ENCODE measurements at places on chromosomes 4 and X. TPM values are rescaled to one million over a fixed set of nuclear protein-coding genes. Genes with fewer than 3 reads are reported as not detected.

The MAGEC2 gene
- total RNA-seq: not detected

The ARHGEF38 gene
- not detected for total RNA-seq

The RAB39B gene
- total RNA-seq: 0.56 TPM

The MAGEA2B gene
- total RNA-seq: not detected

The ASB5 gene
- 0.18 TPM for total RNA-seq

The CXCR3 gene
- total RNA-seq: not detected

The OTUD6A gene
- not detected for total RNA-seq

The RPL36A gene
- 1,679 TPM for total RNA-seq

The HSFX4 gene
- total RNA-seq: not detected

The CCDC120 gene
- total RNA-seq: under 0.01 TPM

The CT45A5 gene
- total RNA-seq: not detected

The SPANXN3 gene
- not detected for total RNA-seq

The CXXC4 gene
- total RNA-seq: under 0.01 TPM

The GABRE gene
- 1.3 TPM for total RNA-seq

The GPRASP3 gene
- total RNA-seq: 8.1 TPM

The PPEF1 gene
- total RNA-seq: not detected

The HSD17B11 gene
- total RNA-seq: 11.3 TPM

The CCDC158 gene
- total RNA-seq: not detected

The USP17L29 gene
- total RNA-seq: not detected

The OCIAD2 gene
- total RNA-seq: 16.5 TPM

The CENPE gene
- total RNA-seq: 14.5 TPM

The SLC49A3 gene
- under 0.01 TPM for total RNA-seq

The ZNF330 gene
- 34.1 TPM for total RNA-seq

The ATP8A1 gene
- 0.83 TPM for total RNA-seq

The DCAF8L2 gene
- total RNA-seq: not detected

The CTAG2 gene
- 27.1 TPM for total RNA-seq

The CHRNA9 gene
- total RNA-seq: not detected

The AMBN gene
- total RNA-seq: not detected

The GPAT3 gene
- 5.3 TPM for total RNA-seq

The OPHN1 gene
- total RNA-seq: 13.1 TPM

The DOK7 gene
- total RNA-seq: not detected

The MAP7D2 gene
- total RNA-seq: under 0.01 TPM

The DDIT4L gene
- 3.9 TPM for total RNA-seq

The IL2RG gene
- total RNA-seq: not detected

The SCRG1 gene
- total RNA-seq: under 0.01 TPM

The ETDB gene
- not detected for total RNA-seq

The TEX13B gene
- total RNA-seq: not detected

The MAGEA4 gene
- total RNA-seq: not detected

The PRKG2 gene
- total RNA-seq: 2.0 TPM

The KIT gene
- 6.9 TPM for total RNA-seq

The CT83 gene
- not detected for total RNA-seq

The ENPEP gene
- 0.28 TPM for total RNA-seq

The TLR2 gene
- total RNA-seq: under 0.01 TPM

The XAGE2 gene
- not detected for total RNA-seq

The STS gene
- 3.4 TPM for total RNA-seq

The BANK1 gene
- total RNA-seq: under 0.01 TPM

The RS1 gene
- not detected for total RNA-seq

The XPNPEP2 gene
- not detected for total RNA-seq
